ENCODE measurements at places on chromosomes 16 and 17.

DNA sequence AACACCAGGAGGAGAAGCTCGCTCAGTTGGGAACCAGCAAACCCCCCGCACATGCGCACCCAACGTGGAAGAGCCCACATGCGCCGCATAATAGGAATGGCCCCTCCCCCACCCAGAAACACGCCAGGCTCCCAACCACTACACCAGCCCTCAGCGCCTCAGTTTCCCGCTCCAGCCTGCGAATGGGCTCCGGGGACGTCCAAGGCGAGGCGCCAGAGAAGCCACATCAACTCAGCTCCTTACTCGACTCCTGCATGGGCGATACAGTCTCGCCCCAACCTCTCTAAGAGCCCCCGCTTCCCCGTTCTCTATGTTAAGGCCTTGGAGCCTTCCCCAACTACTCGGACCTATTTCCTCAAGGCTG is 504 bp downstream of the SRSF1 start:
- DNase-seq = peak; percentile 71

GRCh38 chr16:19242987-19243575 is 42.5 kb upstream of the CLEC19A start:
- DNase-seq = no peak

DNA sequence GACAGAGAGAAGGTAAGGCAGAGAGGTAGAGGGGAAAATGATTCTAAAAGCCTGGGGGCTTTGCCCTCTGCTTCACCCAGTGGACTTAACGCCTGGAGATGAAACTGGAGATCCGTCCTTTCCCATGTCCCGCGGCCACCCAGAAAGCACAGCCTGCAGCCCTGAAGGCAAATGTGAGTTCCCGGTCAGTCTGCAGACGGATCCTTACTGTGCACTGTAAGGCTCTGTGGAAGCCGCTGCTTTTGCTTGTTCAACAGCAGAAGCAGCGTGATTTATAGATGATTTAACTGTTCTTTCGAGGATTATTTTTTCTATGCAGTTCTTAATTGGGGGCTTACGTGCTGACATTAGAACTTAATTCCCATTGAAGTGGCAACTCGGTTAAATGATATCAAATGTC is 290.4 kb downstream of the FOXL1 start:
- no peak for DNase-seq

DNA sequence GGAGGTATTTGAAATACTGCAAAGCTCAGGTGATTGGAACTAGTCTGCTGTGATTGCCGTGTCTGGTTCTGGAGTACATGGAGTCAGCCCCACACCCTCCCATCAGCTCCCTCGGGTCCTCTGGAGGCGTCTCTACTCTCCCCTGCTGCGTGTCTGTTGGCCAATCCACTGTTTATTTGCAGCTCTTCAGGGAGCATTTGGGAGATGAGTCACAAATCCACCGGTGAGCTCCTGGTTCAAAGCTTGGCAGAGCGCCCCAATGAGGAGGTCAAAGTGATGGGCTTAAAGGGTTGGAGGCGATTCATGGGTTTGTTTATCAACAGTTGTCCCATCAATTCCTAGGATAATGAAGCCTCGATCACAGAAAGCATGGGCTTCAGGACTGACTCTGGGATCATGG is 14.6 kb downstream of the CALB2 start:
- DNase-seq = no peak

DNA sequence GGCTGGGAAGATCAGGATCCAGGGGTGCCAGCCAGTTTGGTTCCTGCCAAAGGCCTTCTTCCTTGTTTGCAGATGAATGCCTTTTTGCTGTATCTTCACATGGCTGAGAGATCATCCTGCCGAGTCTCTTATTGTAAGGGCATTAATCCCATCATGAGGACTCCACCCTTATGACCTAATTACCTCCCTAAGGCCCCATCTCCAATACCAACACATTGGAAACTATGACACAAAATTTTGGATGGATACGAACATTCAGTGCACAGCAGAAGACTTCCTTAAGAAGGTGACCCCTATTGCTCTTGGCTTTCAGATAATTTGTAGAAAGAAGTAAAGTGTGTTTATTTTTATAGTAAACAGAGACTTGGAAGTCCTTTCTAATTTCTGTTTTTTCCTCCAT is 1164.7 kb upstream of the CDH8 start:
- no peak for DNase-seq

- no peak for DNase-seq
Observed at GRCh38 chr16:73482310-73482709, 434.4 kb upstream of the ZFHX3 start.

DNA sequence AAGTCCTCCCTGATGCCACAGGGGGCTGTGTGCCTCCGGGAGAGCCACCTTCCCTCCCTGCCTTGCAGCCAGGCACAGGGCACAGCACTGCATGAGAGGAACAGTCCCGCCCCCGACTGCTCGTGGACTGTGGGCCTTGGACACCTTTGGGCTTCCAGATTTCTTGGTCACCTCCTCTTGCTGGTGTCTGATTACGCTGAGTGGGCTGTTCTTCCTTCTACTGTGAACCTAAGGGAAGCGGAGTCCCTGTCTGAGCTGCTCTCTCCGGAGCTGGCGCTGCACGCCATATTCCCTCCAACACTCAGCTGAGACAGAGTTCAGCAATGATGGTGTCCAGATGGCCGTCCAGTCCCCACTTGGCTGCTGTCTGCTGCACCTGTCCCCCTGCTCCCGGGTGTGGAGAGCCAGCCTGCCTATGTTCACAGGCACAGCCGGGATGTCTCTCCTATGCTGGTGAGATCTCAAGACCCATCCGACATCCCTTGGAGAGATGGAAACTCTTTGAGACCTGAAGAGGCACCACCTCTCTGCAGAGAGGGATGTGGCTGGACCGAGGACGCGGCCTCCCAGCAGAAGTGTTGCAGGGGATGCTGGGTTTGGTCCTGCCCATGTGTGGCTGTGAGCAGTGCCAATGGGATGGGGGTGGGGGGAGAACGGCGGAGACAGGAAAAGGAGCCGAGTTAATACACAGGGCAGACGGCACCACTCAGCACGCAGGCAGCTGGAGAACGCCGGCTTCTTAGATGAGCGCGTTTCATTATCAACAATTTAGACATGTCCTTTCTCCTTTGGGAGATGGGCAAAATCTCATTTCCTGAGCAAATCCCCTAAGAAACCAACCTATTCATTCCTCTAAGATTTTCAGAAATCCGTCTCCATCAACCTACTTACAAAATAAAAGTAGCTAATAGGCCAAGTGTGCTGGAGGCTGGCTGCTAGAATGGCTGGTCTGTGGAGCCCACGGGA is 171.9 kb downstream of the ENGASE start:
- DNase-seq = no peak

DNA sequence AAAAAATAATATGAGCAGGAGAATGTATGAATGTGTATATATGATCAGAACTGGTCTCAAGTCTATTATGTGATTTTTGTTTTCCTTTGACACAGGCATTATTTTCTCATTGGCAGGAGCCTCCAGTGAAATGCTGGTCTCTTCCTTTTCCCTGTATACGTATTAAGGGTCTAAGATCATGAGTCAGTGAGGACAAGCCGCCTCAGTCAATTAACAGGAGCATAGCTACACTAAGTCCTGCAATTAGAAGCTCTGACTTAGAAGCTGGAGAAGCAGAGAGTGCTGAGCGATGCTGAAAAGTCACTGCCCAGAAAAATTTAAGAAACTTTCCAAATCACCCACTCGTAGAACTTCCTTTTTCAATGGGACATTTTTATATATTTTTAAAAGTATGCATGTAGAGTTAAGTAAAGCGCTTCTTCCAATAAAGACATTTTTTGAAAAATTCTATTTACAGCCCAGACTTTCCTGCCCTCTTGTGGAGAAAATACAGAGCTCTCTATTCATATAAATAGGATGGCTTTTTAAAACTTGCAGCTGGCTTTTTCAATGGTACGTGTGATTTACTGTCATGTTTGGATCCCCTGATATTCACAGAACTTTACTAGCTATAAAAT is 70.2 kb upstream of the PSMD7 start:
- DNase-seq = peak; percentile 9

GRCh38 chr16:71358464-71358998 is at the start of gene CALB2:
Gene CALB2 (plus strand): TSS chr16:71358723. CDS start chr16:71358793, 70 bp downstream.
- peak; percentile 26 for DNase-seq

GRCh38 chr16:74275031-74275636 is 21.5 kb upstream of the PSMD7 start:
- DNase-seq = no peak

GRCh38 chr17:43393944-43394482 is 4.8 kb upstream of the ARL4D start:
- peak; percentile 92 for DNase-seq

- no peak for DNase-seq
Observed at GRCh38 chr17:78105101-78105500, 23.5 kb downstream of the TMC6 start.
